ENCODE measurements at places on chromosomes 16 and 17.
A peak's percentile ranks its signal among the peaks of the same experiment; 100 is the strongest.

GRCh38 chr16:4370570-4371356, 885 bp upstream of the VASN start:
- DNase-seq: no peak

GRCh38 chr17:5809580-5810188, 225.4 kb upstream of the NLRP1 start:
- DNase-seq: no peak

- no peak for DNase-seq
These were observed 722 bp upstream of the SLC38A10 start for GRCh38 chr17:81295676-81296381.

GRCh38 chr17:81208651-81209050, 14.1 kb downstream of the CEP131 start:
- DNase-seq: no peak

- peak; percentile 77 for DNase-seq
These were observed 153.4 kb upstream of the PLCG2 start for GRCh38 chr16:81625544-81626153.

- DNase-seq: no peak
These were observed 31.3 kb downstream of the MARF1 start for GRCh38 chr16:15611610-15612009.

DNA sequence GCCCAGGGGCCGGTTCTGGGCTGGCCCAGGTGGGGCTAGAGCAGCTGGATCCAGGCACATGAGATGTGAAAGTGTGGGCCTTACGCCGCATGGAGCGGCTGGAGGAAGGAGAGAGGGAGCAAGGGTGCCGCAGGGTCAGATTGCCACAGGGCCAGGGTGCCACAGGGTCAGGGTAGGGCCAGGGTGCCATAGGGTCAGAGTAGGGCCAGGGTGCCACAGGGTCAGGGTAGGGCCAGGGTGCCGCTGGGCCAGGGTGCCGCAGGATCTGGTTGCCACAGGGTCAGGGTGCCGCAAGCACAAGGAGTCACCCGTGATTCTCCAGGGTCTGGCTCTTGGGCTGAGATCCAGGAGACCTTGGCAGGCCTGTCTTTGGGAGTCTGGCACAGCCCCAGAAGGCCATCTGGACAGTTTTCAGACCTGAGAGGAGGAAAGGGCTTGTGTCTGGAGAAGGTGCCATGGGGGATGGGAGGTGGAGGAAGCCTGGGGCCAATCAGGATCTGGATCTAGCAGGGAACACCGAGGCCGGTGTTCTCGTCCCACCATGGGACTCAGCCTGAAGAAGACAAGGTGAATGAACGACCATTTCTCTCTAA, 13.1 kb upstream of the LASP1NB start:
- DNase-seq: no peak

DNA sequence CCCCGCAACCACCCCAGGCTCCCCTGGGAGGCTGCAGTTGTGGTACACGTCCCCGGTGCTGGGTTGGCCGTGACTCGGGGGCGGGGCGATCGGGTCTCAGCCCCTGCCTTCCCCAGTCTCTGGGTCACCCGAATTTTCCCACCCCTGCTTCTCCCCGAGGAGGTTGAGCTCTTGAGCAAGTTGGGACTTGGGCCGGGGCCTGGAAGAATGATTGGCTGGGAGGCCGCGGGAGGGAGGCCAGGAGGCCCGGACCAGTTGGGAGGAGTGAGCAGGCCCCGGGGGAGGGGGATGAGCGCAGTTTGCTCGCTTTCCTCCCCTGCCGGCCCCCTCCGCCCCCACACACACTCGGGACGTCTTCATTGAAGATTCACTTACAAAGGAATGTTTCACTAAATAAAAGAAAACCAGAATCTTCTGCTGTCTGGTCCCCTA, 4.5 kb upstream of the HEXIM1 start:
- DNase-seq: no peak

DNA sequence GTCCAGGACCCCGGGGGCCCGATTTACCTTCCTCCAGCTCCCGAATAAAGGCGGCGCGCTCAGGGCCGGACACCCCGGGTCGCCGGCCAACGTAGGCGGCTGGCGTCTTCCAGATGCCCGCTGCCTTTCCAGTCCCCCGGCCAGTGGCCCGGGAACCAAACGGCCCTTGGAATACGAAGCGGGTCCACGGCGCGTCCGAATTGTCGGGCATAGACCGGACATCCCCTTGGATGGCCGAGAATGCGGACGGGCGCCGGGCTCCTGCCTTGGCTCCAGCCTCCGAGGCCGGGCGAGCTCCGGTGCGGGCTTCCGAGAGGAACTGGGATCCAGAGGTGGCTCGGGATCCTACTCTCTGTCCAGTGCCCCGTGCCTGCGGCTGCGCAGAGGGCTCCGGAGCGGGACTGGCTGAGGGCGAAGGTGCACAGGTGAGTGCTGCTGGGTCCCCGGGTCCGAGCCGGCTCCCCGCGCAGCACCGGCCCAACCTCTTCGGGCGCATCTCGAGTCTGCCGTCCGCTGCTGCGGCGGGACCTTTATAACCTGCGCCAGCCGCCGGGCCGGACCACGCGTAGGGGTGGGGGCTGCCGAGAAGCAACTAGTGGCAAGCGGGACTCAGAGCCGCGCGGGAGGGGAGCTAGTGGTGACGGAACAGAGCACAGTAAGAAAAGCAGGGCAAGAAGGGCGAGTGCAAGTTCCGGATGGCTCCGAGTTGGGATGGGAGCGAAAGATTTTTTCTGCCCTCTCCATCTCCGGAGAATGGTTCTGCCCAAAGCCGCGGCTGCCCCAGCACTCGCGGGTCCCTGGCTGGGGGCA, at the start of gene HAP1:
TSS of gene HAP1 (minus strand) at position 505 of the 810 bp plus-strand sequence. CDS start at position 496, 9 bp downstream.
- no peak for DNase-seq

DNA sequence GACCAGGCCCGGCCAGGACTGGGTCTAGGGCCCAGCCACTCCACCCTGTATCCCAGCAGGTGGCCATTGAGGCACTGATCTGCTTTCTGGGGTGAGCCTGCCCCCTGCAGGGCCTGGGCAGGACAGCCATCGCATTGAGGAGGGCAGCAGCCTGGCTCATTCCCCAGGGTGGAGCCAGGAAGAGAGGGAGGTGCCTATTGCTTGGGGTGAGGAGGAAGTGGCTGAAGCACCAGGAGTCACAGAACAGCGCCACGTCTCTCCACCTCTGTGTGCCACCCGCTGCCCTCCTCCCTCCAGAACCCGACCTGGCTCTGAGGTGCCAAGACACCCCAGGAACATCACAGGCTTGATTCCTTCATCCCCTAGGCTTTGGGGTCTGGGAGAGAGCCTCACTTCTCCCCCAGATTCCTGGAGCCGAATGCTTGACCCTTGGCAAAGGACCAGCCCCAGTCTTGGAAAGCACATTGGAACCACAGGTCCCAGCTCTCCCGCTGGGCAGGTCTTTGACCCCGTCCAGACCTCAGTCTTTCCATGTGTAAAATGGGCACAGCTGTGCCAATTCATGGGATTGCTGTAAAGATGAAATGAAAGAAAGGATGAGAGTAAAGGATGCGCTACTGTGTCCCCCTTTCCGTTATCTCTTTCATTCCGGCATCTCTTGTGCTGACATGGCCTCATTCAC, 7.2 kb upstream of the KRT36 start:
- peak; percentile 31 for DNase-seq

DNA sequence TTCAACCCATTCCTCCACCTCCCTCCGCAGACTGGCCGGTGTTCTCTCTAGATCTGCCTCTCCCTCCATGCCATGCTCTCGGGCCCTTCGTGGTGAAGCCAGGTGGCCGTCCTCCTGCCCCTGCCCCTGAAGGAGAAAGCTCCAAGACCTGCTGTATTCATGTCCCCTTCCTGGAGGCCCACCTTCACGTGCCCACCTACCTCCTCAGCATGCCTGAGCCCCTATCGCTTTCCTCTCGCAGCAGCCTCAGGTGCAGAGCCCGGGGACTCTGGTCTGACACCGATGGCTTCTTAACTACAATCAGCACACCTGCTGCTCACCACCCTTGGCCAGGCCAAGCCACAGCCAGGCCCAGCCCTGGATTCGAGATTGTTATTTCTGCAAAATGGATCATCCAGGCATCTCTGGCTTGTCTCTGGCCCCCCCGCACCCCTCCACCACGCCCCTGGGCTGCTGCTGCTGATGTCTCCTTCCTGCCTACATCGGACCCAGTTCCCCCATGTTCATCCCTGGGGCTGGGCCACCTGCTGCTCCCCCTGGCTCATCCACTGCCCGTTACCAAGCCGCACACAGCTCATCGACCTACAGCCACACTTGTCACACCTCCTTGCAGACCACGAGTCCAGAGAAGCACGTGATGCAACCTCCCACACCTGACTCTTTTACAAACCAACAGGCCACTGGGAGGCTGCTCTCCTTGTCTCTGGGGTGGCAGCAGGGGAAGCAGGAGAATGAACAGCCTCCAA, 32.5 kb upstream of the TNFRSF13B start:
- DNase-seq: no peak

DNA sequence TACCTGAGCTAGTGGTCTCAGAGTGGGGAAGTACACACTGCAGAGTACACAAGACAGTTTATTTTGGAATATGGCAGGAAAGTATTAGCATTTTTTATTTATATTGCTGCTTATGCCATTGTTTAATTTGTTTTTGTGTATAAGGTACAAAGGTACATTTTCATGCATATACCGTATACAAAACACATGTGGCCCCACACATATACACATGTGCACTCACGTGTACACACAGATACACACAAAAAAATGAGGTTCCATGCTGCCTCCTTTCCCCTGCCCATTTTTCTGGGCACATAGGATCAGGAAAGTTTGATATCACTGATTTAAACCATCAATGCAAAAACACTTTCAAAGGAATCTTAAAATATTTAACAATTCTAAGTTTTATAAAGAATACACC, 12.9 kb downstream of the IGSF6 start:
- DNase-seq: no peak

- DNase-seq: no peak
These were observed 633 bp downstream of the TBC1D16 start for GRCh38 chr17:80034791-80035686.

GRCh38 chr17:20315311-20315710, 152.0 kb downstream of the LGALS9B start:
- DNase-seq: no peak

- DNase-seq: no peak
These were observed 24.4 kb downstream of the LAT start for GRCh38 chr16:29009050-29009837.

- no peak for DNase-seq
These were observed 868 bp downstream of the KCNJ12 start for GRCh38 chr17:21376759-21377690.

Measured in glomerular endothelial cell (primary cell).